Stimulated activated CD8-positive, alpha-beta memory T cell treated with anti-CD3 and anti-CD28 coated beads, Interleukin-4, amount 100 ng/mL, for 24 hours (primary cell): ENCODE measurements at places on chromosomes 4 and X.
A peak's percentile ranks its signal among the peaks of the same experiment; 100 is the strongest.

DNA sequence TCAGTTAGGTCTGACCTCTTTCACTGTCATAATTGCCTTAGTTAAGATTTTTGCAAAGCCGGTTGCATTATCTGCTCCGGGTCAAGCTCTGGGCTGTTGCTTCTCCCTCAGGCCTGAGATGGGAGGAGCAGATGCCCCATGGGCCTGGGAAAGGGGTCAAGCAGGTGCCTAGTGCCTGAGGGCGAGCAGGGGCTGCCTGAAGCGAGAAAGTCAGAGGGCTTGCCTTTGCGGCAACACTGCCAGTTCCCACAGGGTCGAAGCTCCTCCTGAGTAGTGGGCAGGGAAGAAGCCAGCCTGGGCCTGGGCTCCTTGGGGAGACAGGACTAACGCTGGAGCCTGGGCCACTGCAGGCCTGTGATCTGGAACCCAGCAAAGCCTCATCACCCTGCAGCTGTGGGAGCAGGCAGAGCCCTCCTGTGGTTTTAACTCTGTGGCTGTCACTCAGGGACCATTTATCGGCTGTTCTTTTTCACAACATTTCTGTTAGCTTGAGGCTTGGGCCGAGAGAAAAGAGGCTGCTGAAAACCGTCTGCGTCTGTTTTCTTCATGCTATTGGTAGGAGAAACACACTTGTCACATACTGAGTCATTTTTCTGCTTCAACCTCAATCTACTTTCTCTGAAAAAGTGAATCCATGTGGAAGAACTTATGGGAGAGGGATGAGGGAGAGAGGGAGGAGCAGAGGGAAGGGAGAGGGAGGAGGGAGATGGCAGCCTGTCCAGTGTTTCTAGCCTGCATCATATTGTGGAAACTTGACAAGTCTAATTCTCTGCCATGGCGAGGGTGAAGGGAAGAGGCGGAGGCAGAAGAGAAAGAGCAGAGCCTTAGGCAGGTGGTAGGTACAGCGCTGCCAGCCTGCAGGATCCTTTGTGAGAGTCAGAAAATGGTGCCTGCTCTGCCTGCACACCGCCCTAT is 68.4 kb downstream of the RHOH start:
- DNase-seq = peak; percentile 36

GRCh38 chr4:109682875-109683274 is 20.4 kb downstream of the CASP6 start:
- DNase-seq = no peak

DNA sequence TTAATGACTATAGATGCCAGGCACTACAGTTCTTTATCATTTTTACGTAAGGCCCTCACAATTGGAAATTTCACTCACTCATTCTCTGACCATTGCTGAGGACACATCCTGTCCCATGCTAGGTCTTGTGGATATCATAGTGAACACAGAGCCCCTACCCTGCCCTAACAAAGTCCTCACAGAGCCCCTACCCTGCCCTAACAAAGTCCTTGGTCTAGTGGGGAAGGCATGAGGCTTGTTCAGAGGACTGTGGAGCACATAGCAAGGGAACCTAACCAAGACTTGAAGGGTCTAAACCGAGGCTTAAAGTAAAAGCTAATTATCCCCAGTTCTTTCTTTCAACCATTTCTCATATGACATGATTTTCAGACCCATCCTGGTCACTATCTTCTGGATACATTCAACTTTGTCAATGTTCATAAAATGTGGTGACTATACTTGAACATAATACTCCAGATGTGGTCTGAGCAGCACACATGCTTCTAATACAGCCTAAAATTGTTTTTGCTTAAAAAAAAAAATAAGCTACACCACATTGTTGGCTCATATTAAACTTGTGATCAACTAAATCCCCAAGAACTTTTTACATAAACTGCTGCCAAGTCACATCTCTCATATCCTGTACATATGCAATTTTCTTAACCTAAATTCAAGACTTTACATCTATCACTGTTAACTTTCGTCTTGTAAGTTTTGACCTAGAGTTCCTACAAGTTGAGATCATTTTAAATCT is 77.0 kb downstream of the GPC3 start:
- DNase-seq = no peak

DNA sequence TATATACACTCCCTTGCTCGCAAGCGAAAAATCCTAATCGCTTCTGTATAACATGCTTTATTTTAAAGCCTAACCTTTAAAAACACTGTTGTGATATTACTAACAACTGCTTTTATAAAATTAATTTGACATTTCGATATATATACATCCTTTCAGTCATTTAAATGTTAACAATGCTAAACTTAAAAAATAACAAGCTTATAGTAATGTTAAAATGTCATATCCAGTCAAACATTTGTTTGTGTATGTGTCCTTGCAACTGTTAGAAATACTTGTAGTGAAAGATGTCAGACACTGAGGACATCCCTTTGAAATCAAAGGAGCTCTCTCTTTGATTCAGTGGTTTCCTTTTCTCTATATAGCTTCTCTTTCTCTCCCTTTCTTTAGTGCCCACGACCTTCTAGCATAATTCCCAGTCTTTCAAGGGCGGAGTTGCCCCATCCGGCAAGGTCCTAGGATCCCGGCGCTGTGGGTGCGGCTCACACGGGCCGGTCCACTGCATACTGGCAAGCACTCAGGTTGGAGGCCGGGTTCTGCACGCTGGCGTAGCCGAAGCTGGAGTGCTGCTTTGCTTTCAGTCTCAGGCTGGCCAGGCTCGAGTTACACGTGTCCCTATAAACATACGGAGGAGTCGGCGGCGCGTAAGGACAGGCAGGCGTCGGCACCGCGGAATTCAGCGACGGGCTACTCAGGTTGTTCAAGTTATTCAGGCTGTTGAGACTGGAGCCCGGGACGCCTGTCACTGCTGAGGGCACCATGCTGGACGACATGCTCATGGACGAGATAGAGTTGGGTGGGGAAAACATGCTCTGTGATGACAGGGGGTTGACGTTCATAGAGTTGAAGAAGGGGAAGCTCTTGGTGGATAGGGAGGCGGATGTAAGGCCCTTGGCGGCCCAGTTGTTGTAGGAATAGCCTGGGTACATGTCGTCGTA is 5.0 kb downstream of the PITX2 start:
- no peak for DNase-seq

DNA sequence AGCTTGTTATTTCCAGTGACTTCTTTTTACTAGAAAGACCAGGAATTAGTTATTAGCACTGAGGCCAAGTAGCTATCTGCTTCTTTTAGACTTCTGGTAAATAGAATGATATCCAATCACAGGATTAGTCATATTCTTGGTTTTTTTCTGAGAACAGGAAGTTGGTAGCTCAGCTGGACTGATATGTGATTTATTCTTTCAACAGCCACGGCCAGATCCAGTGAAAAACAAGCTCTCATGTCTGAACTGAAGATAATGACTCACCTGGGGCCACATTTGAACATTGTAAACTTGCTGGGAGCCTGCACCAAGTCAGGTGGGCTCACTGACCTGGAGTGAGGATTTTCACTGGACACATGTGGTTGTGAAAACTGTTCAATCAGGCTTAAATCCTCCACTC is 48.6 kb downstream of the PDGFRA start:
- DNase-seq = no peak

GRCh38 chr4:3790006-3790561 is 23.9 kb downstream of the ADRA2C start:
- DNase-seq = no peak
